Activated CD4-positive, CD25-positive, alpha-beta regulatory T cell treated with anti-CD3 and anti-CD28 coated beads, Interleukin-2, amount 50 U/mL, for 16 hours (primary cell): ENCODE measurements at places on chromosomes 5 and 9.

DNA sequence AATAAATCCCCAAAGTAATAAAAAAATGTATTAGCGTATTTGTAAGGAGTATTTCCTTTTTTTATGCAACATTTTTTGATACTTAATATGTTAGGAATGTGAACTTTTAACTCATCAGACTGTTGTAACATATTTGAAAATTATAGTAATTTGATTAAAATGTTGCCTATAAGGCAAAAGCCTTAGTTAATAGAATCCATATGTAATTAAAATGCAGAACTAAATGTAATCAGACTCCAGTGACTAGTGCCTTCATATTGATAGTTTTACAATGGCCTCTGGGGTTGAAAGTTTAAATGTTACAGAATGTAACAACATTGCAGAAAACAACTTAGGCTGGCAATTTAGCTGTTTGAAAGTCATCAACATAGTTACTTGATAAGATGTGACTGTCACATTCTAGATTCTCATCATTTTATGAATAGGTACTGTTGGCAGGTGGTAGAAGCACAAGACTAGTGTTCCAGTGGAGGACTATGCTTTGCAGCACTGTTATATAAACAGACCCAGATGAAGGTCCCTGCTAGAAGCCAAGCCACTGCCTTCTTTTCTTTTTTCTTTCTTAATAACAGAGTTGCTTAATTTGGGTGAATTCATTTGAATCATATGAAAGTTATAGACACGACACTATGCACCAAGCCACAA lies 382.9 kb downstream of the CCDC171 start:
- DNase-seq, result no peak

- DNase-seq, result no peak
Measured at GRCh38 chr5:168114444-168115017, 176.9 kb upstream of the WWC1 start.

- DNase-seq, result no peak
Measured at GRCh38 chr9:89606624-89607311, 2.0 kb downstream of the GADD45G start.

DNA sequence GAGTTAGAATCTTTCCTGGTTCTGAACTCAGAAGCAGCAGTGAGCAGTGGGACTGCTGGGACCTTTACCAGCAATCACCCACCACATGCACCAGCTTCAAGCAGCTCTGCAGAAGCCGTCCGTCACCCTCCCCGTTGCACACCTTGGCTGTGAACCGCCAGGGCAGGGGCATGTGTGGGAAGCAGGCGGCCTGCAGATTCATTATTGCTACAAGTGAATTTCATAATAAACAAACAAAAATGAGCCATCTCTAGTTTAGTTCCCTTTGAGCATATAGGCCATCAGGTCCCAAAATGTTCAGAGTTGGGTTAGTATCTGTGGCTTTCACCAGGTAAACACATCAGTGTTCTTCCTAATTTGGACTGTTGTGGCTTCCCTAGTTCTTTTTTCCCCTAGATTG lies 17.5 kb downstream of the PALM2AKAP2 start:
- DNase-seq, result no peak

GRCh38 chr5:10757043-10757442 lies 4.0 kb downstream of the DAP start:
- DNase-seq, result no peak

DNA sequence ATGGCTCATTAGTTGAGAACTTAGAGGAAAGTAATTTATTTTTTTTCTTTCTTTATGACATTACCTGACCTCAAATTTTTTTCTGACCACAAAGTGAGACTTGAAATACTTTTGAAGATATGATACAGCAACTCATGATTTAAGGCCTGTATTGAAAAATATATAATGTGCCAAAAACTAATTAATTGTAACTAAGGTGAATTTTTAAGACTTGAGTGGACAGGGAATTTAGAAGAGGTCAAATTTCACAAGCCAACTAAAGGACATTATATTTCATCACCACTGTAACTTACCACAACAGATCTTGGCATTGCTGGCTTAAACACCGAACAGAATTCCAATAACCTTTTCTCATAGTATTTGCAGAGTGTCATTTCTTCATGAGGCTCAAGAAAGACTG lies 1.8 kb downstream of the CCNH start:
- DNase-seq, result no peak

DNA sequence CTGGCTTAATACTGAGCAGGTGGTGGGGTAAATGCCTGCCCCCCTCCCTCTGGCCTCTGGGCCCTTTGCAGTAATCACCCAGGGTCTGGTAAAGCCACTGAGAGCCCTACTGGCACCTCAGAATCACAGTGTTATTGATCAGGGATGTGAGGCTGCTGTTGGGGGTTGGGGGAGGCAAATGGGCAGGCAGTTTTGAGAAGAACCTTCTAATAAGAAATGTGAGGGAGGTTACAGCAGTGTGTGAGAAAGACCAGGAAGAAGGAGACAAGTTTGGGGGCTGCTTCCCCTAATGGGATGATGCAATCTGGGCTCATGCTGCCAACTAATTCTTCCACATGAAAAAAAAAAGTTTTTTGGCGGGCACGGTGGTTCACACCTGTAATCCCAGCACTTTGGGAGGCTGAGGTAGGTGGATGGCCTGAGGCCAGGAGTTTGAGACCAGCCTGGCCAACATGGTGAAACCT lies 3.1 kb upstream of the B4GALT7 start:
- no peak for DNase-seq

GRCh38 chr5:64595031-64595855 lies 89.4 kb downstream of the RGS7BP start:
- DNase-seq, result no peak

DNA sequence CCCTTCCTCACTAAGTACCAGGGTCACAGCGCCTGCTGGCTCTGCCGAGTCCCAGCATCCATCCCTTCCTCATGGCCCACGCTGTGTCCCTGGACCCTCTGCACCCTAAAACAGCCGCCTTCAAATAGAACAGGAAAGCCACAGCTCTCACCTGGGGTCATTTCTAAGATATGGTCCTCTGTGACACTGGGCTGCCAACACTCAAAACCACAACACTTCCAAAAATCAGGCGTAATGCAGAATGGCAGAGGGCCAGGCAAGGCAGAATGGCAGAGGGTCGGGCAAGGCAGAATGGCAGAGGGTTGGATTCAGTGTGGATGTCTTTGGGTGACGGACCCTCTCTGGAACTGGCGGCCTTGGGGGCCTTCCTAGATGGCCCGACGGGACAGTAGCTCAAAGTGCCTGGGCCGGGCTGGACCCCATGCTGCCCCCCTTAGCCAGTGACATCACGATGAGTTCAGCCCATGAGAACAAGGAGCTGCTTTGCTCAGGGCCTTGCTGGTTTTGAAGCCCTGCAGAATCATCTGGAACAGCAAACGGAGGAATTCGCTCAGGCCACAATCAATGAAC lies 35.3 kb downstream of the ZDHHC11B start:
- DNase-seq, result no peak

- DNase-seq, result no peak
Measured at GRCh38 chr9:7055171-7055903, 297.6 kb downstream of the KDM4C start.

DNA sequence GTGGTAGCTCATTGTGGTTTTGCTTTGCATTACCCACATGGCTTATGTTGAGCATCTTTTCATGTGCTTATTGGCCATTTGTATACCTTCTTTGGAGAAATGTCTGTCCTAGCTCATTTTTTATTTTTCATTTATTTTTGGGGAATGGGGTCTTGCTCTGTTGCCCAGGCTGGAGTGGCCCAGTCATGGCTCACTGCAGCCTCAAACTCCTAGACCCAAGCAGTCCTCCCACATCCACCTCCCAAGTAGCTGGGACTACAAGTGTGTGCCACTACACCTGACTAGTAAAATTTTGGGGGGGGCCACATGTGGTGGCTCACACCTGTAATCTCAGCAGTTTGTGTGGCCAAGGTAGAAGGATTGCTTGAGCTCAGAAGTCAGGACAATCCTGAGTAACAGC lies 77.4 kb downstream of the UBE2R2 start:
- DNase-seq, result no peak

GRCh38 chr9:89544279-89544661 lies 46.4 kb upstream of the SEMA4D start:
- no peak for DNase-seq

- no peak for DNase-seq
Measured at GRCh38 chr5:20020247-20020646, 32.2 kb upstream of the CDH18 start.

GRCh38 chr5:58937031-58937681 lies 354.3 kb downstream of the RAB3C start:
- DNase-seq, result no peak

- DNase-seq, result no peak
Measured at GRCh38 chr5:92777421-92777820, 803.6 kb downstream of the NR2F1-AS1 start.

GRCh38 chr5:75524071-75524470 lies 12.4 kb downstream of the POLK start:
- DNase-seq, result no peak

GRCh38 chr5:123535648-123536047 lies 23.7 kb downstream of the CSNK1G3 start:
- no peak for DNase-seq

DNA sequence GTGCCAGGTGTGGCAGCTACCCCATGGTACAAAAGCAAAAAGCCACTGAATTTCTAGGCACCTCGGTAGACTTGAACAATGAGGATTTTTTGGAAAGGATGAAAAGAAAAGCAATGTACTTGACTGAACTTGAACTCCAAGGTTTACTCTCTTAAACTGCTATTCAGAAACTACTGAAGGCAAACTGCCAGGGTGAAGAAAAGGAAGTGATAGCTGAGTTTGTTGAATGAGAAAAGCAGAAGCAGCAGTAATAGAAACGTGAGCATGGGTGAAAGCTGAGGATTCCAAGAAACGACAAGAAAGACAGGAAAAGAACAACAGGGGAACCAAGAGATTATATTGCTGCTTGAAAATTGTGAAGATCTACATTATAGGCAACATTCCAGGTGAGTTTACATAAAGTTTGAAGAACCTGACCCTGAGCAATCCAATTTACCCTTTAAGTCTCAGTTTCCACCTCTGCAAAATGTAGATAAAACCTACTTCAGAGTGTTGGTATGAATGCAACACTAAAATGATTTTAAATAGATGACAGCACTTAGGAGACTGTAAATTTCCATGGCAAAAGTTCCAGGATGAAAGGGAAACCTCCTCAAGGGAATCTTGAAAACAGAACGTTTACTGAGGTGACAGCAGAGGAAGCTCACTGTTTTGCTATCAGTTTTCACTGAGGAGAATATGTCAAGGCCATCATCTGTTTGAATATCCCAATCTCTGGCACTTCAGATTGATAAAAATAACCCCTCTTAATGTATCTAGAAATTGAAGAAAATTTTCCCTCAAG lies 245.8 kb downstream of the SPATA31D1 start:
- DNase-seq, result no peak

GRCh38 chr5:133993185-133993936 lies 11.4 kb downstream of the VDAC1 start:
- no peak for DNase-seq
